NCI-H2081 treated with DMSO at 0.1 percent for 48 hours (cell line): ENCODE measurements at places on chromosomes 4 and X.

DNA sequence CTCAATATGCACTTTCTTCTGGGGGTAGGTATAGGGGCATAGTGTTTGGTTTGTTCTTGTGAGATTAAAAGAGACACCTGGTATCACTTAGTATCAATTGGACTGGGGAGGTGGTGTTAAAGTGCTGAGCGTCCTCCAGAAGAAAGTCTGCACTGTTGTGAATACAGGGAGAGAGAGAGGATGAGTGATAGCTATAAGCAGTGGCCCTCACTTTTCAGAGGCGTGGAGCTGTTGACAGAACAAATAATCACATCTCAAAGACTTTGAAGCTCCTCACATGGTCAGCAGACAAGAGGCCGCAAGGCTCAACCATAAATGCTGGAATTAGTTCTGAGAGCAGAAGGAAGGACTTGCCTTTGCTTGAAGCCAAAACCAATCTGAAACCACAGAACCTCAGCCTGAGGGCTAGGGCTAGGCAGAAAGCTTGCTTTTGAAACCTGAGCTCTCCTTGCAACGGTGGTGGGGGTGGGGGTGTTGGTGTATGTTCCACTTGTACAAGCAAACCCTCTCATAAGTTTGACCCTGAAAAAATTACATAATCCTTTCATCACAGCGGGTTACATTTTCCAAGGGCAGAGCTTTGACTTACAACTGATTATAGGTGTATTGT lies 123.2 kb upstream of the SCML1 start:
- no peak for DNase-seq

DNA sequence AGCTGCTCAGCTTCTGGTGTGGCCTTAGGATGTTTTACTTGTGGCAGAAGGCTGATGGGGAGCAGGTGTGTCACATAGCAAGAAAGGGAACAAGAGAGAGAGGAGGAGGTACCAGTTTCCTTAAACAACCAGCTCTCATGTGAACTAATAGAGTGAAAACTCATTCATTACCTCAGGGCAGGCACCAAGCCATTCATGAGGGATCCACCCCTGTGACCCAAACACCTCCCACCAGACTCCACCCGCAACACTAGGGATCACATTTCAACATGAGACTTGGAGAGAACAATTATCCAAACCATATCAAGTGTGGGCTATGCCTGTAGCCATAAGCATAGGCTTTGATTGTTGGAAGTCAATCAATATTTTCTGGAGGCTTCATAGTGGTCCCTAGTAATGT lies 56.0 kb downstream of the GSX2 start:
- no peak for DNase-seq

- DNase-seq, result no peak
Measured at GRCh38 chr4:166459621-166460020, 586.6 kb downstream of the TLL1 start.

GRCh38 chr4:20678400-20678799 lies 21.9 kb upstream of the PACRGL start:
- no peak for DNase-seq

- no peak for DNase-seq
Measured at GRCh38 chr4:74625981-74626380, 168.3 kb downstream of the BTC start.

- DNase-seq, result no peak
Measured at GRCh38 chrX:123835661-123836371, 24.0 kb upstream of the XIAP start.

- DNase-seq, result no peak
Measured at GRCh38 chr4:136183513-136183912, 1348.8 kb downstream of the PCDH18 start.

DNA sequence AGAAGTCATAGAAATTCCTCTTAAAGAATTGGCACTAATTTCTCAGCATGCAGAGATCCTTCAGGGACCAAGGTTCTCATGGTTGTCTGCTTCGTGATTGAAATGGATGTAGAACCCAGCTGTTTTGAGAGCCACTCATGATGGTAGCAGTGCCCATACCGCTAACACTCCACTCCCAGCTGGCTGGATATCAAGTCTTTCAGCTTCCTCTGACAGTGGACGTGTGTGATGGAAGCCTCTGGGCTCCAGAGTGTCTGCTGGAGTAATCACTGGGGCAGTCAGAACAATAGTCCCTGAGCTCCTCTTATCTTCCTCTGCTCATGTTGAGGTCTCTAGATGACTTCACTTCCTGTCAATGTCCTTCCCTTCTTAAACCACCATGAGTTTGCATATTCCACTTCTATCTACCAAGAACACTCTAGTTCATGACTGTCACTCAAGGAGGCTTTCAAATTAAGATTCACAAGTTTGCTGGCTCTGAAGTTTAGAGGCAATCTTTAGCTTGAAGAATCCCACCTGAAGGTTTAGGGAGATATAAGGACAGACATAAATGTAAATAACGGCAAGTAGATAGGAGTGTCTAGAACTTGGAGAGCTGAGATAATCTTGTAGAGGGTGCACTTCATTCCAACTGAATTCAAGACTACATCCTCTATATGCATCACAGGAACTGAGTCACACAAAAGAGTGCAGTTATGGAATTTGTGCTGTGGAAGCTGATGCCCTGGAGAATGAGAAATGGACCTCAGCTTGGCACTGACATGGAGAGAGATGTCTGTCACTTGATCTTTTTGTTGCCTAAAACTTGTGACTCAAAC lies 64.5 kb upstream of the WDR1 start:
- DNase-seq, result no peak

DNA sequence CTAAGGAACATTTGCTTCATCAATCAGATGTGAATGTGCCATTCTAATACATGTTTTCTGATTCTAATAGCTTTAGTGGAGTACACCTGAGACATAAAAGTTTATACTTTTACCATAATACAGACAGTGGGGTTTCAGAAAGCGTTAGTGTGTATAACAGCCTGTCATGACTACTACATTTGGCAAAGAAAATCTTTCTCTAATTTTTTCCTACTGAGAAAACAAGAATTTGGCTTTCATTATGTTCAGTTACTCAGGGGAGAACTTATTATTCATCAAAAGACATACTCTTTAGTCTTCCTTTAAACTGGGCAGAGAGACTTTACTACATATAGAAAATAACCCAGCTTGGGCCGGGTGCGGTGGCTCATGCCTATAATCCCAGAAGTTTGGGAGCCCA lies 104.9 kb downstream of the PCDH18 start:
- no peak for DNase-seq

DNA sequence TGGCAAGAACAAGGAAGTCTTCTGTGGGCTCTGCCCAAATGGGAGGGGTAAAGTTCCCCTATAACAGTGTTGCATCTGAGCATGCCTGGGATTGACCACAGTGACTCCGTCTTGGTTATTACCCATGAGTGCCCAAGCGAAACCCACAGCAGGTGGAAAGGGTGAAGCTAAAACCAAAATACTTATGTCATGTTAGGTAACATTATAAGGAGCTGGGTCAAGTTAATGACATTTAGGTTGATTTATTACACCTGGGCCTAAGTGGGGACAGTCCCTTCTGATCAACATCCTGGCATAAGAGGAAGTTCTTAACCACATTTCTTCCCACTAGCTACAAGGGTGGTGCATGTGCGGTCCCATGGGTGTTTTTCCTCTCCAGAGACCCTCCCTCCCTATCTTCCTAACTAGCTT lies 1.3 kb upstream of the ZNF732 start:
- no peak for DNase-seq

GRCh38 chr4:8819473-8820177 lies 52.0 kb downstream of the HMX1 start:
- no peak for DNase-seq

DNA sequence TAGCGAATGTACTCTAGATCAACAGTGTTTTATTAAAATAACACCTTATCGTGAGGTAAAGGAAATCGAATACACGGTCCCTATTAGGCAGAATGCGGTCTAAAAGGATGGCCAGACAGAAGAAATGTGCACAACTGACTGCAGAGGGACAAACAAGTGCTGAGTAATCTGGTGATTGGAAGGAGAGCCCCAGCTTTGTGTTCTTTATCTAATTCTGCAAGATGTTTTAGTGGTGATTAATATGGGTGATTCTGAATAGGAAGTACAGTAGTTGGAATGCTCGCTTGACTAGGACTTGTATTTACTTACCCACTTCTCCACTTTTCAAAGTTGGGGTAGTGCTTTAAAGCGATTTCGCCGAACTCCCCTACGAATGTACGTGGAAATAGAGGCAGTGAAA lies 1.2 kb downstream of the WDR44 start:
- no peak for DNase-seq

DNA sequence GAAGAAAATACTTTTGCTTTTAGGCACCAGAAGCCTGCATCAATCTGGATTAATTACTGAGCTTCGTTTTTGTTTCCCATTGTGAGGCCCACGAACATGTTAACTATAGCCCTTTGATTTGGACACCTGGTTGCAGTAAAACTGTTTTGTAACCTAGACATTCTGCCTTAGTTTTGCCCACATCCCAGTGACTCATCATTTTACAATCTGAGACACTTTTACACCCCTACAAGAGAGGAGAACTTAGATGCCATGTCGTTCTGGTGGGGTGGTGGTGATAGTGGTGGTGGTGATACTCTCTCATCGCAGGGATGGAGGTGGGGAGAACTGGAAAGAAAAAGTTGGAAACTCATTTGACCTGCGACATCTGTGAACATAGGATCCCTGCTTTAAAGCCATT lies 1257.2 kb downstream of the ADGRL3 start:
- DNase-seq, result no peak

DNA sequence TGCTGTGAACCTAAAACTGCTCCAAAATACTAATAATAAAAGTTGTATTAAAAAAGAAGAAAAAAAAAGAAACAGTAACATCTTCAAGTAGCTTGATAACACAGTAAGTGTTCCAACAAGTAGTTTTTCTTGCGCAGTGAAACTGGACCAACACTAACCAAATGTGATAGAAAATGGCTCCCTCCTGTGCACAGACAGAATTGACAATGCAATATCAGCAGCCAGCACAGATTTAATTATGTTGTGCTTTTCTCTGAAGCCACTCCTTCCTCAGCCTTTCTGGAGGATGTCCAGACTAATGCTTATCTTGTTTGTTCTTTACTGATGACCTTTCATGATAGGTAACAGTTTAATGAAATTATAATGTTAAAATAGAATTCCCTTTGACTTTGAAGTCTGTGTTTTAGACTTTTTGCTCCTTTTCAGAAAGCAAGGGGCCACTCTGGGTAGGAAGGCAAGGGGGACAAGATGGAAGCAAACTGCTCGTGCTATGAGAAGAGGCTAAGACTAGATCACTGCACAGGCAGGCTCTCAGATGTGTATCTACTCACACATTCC lies 147.1 kb upstream of the RPL34 start:
- DNase-seq, result no peak

- DNase-seq, result no peak
Measured at GRCh38 chr4:116361790-116362189, 723.6 kb downstream of the TRAM1L1 start.

- DNase-seq, result no peak
Measured at GRCh38 chr4:189858435-189858834, 82.2 kb upstream of the FRG1 start.

DNA sequence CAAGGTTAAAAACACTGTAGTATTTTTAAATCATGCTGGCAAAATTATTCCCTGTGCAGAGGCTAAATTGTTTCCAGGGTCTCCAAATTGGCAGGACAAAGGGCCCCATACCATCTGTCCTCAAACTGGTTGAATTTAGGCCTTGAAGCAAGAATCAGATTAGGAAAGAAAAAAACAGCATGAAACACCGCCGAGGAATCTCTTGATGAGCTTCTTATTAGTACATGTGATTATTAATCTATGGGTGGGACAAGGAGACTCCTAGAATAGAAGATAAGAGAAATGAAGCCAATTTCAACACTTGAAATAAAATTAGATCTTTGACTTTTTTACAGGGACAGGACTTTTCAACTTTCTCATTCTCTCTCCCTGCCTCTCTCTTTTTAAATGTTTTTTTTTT lies 7.1 kb upstream of the CLNK start:
- DNase-seq, result no peak

DNA sequence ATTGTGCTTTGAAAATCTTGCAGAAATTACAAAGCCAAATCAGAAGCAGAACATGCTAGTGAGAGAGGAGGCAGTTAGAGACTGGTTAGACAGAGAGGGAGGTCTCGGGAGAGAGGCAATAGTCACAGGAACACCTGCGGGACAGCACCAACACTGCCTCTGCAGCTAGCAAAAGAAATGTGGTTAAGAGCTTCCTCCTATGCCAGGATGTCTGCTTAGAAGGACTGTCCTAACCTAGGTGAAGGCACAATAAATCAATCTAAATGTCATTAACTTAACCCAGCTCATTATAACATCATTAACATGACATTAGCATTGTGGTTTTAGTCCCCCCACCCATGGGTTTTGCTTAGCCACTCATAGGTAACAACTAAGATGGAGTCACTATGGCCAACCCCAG lies 726.7 kb downstream of the PCDH18 start:
- no peak for DNase-seq

- no peak for DNase-seq
Measured at GRCh38 chr4:39228377-39228776, 46.0 kb downstream of the WDR19 start.

- DNase-seq, result no peak
Measured at GRCh38 chrX:96176921-96177320, 507.7 kb upstream of the DIAPH2 start.

GRCh38 chr4:184275766-184276165 lies 58.1 kb upstream of the ENPP6 start:
- DNase-seq, result no peak

- no peak for DNase-seq
Measured at GRCh38 chrX:28126886-28127285, 145.6 kb upstream of the DCAF8L1 start.

GRCh38 chr4:94642561-94642866 lies 115.2 kb upstream of the BMPR1B start:
- no peak for DNase-seq

- no peak for DNase-seq
Measured at GRCh38 chr4:102172341-102172740, 172.9 kb downstream of the SLC39A8 start.

- no peak for DNase-seq
Measured at GRCh38 chr4:88286897-88287296, 2.5 kb upstream of the PPM1K start.

DNA sequence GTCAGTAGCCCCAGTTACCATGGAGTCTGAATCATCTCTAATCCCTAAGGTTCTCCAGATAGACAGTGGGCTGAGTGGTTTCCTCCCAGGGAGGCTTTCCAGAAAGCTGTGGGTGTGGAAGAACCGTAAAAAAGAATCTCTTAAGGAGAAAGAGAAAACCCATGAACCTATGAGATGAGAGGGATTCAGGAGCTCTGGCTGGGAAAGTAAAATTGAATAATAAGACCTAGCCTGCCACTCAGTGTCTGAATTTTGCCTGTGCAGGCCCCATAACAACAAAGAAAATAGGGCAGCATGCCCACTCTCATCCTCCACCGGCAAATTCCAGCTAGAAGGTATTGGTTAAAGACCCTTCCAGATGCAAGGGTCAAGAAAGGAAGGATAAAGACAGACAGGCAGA lies 16.9 kb downstream of the AWAT2 start:
- no peak for DNase-seq

DNA sequence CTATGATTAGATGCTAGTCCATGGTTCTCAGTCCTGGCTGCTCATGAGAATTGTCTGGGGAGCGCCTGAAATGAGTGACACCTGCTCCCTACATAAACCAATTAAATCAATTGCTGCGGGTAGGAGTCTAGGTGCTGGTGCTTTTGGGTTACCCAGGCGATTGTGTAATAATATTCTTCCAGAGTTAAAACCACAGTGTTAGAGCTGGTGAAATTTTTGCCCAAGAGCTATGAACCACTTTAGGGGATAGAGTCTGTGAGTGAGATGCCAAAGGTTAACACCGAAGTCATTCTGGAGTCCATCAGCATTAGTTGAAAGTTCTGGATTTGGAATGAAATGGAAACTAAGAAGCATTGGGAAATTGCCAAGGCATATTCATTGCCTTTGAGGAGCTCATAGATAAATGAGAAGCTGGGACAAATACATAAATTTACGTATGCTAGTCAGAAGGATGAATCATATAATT lies 15.3 kb downstream of the PDK3 start:
- DNase-seq, result no peak
